ENCODE measurements at places on chromosomes 4 and X. TPM values are rescaled to one million over a fixed set of nuclear protein-coding genes. Genes with fewer than 3 reads are reported as not detected.
A peak's percentile ranks its signal among the peaks of the same experiment; 100 is the strongest.

SMS gene
- 69.9 TPM for total RNA-seq

FRMD7 gene
- under 0.01 TPM for total RNA-seq

RHOXF2B gene
- 0.05 TPM for total RNA-seq

GPC4 gene
- 2.6 TPM for total RNA-seq

PITX2 gene
- 0.33 TPM for total RNA-seq

DNA sequence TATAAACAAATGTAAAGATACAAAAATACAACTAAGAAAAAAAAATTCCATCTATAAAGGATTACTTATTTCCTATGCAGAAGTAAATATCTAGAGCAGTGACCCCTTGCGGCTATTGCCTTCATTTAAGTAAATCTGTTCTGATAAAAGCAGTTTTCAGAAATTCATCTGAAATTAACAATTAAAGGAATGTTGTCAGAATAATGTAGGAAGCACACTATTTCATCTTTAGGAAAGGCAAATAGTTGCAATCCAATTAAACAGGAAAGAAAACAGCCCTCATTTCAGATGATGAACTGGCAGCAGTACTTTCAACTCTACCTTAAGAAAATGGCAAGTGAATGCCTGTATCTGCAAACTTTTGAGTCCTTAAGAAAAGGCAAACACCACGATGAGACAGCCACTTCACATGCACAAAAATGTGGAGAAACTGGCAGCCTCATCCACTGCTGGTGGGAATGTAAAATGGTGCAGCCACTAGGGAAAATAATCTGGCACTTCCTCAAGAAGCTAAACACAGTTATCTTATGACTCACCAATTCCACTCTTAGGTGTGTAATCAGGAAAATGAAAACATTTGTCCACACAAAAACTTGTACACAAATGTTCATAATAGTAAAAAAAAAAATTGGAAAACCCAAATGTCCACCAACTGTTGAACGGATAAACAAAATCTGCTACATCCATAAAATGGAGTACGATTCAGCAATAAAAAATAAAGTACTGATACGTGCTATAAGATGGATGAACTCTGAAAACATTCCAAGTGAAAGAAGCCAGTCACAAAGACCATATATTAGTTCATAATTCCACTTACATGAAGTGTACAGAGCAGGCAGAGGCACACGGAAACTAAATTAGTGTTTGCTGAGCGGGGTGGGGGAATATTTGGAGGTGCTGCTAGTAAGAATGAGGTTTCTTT is 2.0 kb upstream of the THAP9 start:
- H3K4me3 ChIP-seq, result peak overlapping the region; percentile 80
- H3K27me3 ChIP-seq, result no peaks in the 10 kb centered on the region
- no peaks in the 10 kb centered on the region for H3K4me1 ChIP-seq
- peak overlapping the region; percentile 98 for H3K27ac ChIP-seq
- no peak for DNase-seq

DNA sequence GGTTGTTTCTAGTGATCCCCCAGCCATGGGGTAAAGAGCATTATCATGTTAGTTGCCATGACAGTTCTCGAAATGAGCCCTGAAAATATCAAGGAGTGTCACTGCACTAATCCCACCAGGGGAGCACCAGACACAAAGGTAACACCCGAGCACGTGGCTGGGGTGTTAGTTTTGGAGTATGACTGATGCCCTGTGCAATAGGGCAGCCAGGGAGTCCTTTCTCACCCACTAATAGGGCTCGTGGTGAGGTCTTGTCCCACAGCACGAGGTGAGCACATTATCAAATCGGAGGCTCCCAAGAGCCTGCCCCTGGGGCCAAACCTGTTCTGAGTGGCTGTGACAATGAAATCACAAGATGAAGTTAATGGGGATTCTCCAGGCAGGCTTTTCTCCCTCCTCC is 9.6 kb downstream of the MAMLD1 start:
- DNase-seq, result no peak
- no peaks in the 10 kb centered on the region for H3K4me1 ChIP-seq
- no peak overlapping the region for H3K27ac ChIP-seq
- H3K36me3 ChIP-seq, result no peaks in the 10 kb centered on the region
- H3K27me3 ChIP-seq, result no peaks in the 10 kb centered on the region

DNA sequence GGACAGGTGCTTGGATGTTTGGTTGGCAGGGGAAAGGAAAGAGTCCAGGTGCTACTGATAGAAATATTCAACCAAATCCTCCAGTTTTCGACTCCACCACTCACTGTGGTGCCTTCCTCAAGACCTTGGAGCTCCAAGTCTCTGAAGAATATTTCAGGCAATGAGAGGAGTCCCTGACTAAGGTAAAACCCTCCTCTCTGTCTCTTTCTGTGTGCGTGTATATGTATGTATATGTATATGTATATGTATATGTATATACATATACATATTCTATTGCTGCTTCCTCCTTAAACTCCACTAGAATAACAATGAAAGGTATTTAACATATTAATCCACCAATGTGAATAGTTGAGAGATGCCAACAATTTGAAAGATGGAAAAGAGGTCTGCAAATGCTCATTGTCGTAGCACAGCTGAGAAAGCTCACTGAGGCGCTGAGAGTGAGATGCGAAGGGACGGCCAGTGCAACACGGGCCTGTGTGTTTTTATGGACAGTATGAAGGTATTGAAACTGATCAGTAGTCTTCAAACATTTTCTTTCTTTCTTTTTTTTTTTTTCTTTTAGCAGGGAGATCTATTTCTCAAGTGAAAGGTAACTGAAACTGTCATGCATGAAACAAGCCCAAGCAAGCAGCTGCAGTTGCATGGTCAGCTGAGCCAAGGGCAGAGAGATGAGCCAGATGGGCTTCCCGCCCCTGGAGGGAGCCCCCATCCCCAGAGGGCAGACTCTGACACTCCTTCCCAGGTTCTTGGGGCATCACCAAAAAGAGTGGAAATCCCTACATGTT is 41.1 kb upstream of the HS3ST1 start:
- peak overlapping the region; percentile 74 for H3K27ac ChIP-seq
- peaks cover 33% of the 10 kb centered on the region for H3K4me1 ChIP-seq
- no peaks in the 10 kb centered on the region for H3K36me3 ChIP-seq
- no peaks in the 10 kb centered on the region for H3K27me3 ChIP-seq

DNA sequence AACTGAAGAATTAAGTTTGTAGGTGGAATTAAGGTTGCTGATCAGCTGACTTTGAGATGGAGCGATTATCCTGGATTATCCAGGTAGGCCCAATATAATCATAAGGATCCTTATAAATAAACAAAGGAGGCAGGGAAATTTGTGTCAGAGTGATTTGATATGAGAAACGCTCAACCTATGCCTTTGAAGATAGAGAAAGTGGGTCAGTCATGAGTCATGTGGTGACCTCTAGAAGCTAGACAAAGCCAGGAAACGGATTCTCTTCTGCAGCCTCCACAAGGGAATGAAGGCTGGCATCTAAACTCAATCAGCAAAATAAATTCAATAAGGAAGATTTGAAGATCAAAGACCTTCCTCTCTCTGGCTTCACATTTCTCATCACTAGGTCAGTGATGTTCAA is 41.5 kb upstream of the SMIM10 start:
- H3K4me3 ChIP-seq, result no peak overlapping the region
- no peaks in the 10 kb centered on the region for H3K4me1 ChIP-seq
- H3K36me3 ChIP-seq, result no peaks in the 10 kb centered on the region
- H3K27me3 ChIP-seq, result no peaks in the 10 kb centered on the region
- no peak for DNase-seq

DNA sequence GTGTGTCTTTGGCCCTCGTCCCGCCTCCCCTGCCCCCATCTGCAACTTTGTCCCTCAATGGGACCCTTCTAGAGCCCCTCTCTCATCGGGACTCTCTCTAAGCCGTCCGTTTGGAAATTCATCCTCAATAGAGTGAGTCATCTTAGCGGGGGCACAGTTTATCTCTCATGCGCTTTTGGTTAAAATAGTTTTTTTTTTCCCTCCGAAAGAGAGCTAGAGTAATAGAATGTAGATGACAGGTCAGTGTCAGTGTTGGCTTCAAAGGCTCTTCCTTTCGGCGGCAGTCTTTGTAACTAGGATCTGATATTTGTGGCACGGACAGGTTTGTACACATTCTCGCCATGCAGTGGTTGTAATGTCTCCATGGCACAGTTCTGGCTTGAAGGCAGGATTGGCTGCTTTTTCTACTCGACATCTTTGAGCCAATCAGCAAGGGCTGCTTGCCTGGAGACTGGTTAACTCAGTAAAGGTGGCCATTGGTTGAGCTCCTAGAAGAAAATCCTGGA is 989 bp downstream of the N4BP2 start:
- peak; percentile 87 for DNase-seq
- peak overlapping the region; percentile 95 for H3K4me3 ChIP-seq
- peak overlapping the region; percentile 100 for H3K27ac ChIP-seq
- H3K27me3 ChIP-seq, result no peaks in the 10 kb centered on the region
- peaks cover 16% of the 10 kb centered on the region for H3K36me3 ChIP-seq

DNA sequence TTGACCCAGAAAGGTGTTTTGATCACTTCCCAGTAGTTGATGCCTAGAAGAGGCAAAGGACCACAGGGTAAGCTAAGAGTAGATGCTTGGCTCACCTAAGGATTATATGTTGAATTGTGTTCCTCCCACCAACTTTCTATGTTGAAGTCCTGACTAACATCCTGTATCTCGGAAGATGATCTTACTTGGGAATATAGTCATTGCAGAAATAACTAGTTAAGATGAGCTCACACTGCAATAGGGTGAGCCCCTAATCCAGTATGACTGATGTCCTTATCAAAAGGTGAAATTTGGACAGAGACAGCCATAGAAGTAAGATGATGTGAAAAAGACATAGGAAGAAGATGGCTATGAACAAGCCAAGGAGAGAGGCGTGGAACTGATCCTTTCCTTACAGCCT is 3.3 kb upstream of the HMGB2 start:
- peaks cover 8% of the 10 kb centered on the region for H3K36me3 ChIP-seq
- DNase-seq, result no peak

- H3K36me3 ChIP-seq, result no peaks in the 10 kb centered on the region
- H3K4me1 ChIP-seq, result peaks cover 21% of the 10 kb centered on the region
- no peak for DNase-seq
- H3K27ac ChIP-seq, result no peak overlapping the region
These were observed 99.1 kb downstream of the AFF1 start for GRCh38 chr4:87033902-87034301.

DNA sequence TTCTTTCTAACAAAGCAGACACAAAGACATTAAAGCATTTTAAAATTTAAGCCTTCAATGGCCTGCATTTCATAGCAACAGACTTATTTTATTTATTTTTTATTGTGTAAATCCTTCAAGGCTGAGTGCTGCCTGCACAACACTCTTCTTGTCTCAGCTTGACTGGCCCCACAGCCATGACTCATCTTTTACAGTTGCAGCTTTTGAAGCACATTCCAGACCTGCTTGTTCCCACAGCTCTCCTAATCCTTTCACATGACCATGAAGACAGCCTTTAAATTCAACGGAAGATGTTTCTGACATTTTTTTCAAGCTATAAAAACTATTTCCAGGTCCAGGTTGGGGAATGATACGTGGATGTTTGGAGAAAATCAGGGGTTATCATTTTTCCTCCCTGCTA is 276.9 kb upstream of the TACR3 start:
- no peaks in the 10 kb centered on the region for H3K36me3 ChIP-seq
- DNase-seq, result no peak
- H3K4me3 ChIP-seq, result no peak overlapping the region
- H3K27me3 ChIP-seq, result no peaks in the 10 kb centered on the region

- no peak overlapping the region for H3K4me3 ChIP-seq
- H3K27me3 ChIP-seq, result peaks cover under 1% of the 10 kb centered on the region
- no peaks in the 10 kb centered on the region for H3K36me3 ChIP-seq
- H3K4me1 ChIP-seq, result no peaks in the 10 kb centered on the region
- no peak for DNase-seq
- H3K27ac ChIP-seq, result no peak overlapping the region
These were observed 10.6 kb downstream of the TSC22D3 start for GRCh38 chrX:107764845-107765608.

DNA sequence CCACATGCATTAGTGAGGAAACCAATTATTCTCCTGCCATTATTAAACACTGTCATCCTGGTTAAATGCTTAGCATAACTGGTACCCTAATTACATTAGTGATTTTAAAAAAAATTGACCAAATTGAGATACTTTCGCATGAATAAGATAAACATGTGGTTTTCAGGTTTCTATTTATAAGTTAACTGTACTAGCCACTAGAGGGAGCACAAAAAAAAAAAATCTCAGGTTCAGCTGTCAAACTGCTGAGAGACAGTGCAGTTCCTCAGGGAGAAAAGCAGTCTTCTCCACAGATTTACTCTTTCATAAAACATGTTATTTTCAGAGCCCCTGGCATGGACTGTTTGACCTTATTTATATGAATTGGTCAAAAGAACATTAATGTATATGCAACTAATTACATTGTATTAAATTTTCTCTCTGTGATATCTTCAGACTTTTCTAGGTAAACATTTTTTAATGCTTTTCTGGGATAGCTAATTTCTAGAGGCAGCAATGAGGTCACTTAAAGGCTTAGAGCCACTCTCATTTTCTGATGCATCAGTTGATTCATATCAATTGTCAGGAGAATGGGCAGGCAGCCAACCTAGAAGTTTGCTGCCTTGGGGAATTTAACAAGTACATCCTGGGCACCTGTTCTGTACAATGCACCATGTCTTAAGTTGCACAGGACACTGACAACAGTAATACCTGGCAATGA is 167.5 kb downstream of the CDS1 start:
- no peaks in the 10 kb centered on the region for H3K36me3 ChIP-seq
- no peak for DNase-seq
- H3K27ac ChIP-seq, result no peak overlapping the region

DNA sequence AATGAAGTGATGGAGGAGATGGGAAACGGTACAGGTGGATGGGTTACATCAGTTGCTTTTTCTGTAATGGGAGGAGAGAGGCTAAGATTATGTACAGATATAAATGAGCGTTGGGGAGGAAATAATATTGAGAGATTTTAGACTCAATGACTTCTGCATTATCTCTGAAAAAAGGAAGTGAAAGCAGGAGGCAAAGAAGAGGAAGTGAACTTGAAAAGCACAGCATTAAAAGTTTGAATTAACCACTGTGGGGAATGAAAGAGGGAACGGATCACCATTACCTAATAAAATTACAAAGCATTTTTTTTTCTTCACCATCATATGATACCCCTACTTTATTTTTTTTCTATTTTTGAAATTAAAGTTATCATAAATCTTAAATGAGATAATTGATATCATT is 1025.5 kb downstream of the RPA4 start:
- H3K4me3 ChIP-seq, result no peak overlapping the region
- H3K27ac ChIP-seq, result no peak overlapping the region
- no peak for DNase-seq
- no peaks in the 10 kb centered on the region for H3K36me3 ChIP-seq

Data from thymus (tissue), 14 donors.